ENCODE measurements at places on chromosomes 3 and 15. TPM values are rescaled to one million over a fixed set of nuclear protein-coding genes. Genes with fewer than 3 reads are reported as not detected.
A peak's percentile ranks its signal among the peaks of the same experiment; 100 is the strongest.

Gene AGBL1
- total RNA-seq = 0.76 TPM

Gene PLSCR2
- total RNA-seq = not detected

Gene GOLGA8S
- not detected for total RNA-seq

- H3K4me3 ChIP-seq = no peak overlapping the region
- no peak for DNase-seq
- no peaks in the 10 kb centered on the region for H3K36me3 ChIP-seq
- H3K27me3 ChIP-seq = no peaks in the 10 kb centered on the region
Observed at GRCh38 chr3:131110087-131110486, 83.4 kb downstream of the NEK11 start.

DNA sequence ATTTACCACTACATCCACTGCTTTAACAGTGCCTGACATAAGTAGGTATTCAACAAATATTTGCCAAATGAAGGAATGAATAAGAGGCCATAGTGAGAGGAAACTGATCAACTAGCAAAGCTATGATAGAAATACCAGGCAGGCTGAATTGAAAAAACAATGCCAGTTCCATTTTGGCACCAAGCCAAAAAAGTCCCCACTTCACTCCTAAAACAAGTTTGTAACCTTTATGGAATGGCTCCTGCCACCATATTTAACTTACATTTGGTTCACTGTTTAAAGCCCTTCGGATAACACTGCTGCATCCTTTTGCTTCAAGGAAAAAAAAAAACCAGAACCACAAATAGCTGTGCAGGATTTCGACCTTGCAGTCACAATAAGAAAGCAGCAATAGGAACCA is 166.1 kb downstream of the FRMD5 start:
- DNase-seq = no peak
- H3K27me3 ChIP-seq = no peaks in the 10 kb centered on the region
- H3K4me3 ChIP-seq = no peak overlapping the region
- peaks cover 14% of the 10 kb centered on the region for H3K4me1 ChIP-seq

DNA sequence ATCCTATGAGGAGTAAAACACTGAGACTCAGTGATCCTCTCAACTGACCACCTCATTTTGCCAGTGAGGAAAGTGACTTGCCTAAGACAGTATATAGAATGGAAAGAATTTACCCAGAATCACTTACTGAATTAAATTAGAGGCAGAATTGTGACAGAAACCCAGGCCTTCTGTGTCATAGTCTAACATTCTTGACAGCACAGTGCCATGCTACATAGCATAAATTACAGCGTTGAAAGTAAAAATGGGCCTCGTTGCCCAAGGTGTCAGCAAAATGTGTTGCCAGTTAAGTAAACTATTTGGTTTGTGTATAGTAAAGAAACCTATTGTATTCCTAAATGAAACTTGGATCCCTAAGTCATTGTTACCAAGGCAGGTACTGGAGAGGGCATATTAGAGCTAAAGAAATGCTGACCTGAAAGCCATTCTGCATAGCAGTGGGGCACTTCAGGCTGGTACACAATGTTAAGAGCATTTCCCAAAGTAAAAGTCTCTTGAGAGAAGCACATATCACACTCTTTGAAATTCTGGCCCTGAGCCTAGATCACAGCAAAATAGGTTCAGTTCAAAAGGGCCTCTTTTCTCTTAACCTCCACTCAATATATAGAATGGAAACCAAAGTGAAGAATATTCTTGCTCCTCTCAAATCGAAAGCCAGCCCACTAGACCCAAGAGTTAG is 53.8 kb downstream of the HMG20A start:
- H3K27ac ChIP-seq = peak overlapping the region; percentile 99
- H3K4me3 ChIP-seq = peak overlapping the region; percentile 53
- H3K4me1 ChIP-seq = peaks cover 48% of the 10 kb centered on the region

DNA sequence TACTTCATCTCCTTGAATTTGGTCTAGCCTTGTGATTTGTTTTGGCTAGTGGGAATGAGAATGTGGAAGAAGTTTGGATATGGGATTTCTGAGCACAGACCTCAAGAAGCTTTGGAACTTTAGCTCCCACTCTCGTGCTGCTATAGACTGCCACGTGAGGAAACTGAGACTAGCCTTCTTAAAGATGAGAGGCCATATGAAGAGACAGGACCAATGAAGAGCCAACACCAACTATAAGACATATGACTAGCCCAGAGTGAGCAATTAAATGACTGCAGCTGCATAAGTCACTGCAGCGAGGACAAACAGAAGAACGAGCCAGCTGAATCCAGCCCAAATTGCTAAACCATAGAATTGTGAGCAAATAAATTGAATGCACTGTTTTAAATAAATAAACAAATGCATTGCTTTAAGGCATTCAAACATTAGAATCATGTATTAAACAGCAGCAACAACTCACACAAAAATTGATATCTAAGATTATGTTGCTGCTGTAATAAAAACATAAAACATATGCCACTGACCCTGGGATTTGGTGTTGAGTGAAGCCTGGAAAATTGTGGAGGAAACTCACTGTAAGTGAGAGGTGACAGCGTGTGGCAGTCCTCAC is 15.7 kb upstream of the CNTN4 start:
- H3K4me1 ChIP-seq = no peaks in the 10 kb centered on the region
- no peaks in the 10 kb centered on the region for H3K36me3 ChIP-seq
- no peaks in the 10 kb centered on the region for H3K27me3 ChIP-seq
- H3K4me3 ChIP-seq = no peak overlapping the region
- no peak for DNase-seq

DNA sequence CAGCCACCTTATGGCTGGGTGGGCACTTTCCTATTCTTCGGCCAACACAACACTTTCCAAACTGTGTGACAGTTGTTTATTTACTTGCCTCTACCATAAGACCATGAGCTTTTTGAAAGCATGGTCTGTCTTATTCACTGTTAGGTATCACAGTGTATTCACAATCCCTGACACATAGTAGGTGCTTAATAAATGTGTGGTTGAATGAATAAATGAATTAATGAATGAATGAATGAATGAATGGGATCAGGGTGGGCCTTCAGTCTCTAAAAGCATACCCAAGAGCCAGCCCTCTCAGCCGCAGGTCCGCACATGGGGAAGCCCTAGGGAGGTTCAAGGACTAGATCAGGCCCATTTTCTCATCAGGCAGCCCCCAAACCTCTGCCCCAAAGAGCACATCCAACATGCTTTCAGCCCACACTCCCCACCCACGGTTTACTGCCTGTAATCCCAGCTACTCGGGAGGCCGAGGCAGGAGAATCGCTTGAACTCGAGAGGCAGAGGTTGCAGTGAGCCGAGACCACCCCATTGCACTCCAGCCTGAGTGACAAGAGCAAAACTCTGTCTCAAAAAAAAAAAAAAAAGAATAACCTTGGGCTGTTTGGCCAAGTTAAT is 95.9 kb downstream of the LIPC start:
- DNase-seq = no peak
- no peak overlapping the region for H3K4me3 ChIP-seq

DNA sequence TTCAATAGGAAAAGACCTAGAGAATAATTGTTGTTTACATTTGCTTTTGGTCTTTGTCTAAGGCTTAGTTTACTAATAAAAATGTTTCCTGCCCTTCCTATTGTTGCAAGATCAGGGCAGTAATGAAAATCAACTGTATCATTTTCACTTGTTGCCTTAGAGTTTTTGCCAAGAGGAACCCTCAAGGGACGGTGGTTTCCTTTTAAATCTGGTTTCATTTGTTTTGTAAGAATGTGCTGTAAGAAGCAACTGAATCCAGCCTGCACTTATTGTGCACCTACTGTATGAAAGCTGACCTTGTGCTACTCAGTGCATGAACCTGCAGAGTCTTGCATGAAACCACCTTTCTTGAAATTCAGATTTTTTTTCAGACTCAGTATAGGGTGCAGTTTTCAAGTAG is 5.3 kb downstream of the IGF1R start:
- DNase-seq = no peak
- H3K4me3 ChIP-seq = no peak overlapping the region
- H3K4me1 ChIP-seq = peaks cover 43% of the 10 kb centered on the region
- H3K27me3 ChIP-seq = peaks cover 6% of the 10 kb centered on the region

GRCh38 chr3:27454914-27455313 is 29.3 kb downstream of the SLC4A7 start:
- no peak overlapping the region for H3K27ac ChIP-seq
- no peak for DNase-seq
- no peaks in the 10 kb centered on the region for H3K27me3 ChIP-seq
- no peak overlapping the region for H3K4me3 ChIP-seq
- H3K4me1 ChIP-seq = peaks cover 2% of the 10 kb centered on the region
- no peaks in the 10 kb centered on the region for H3K36me3 ChIP-seq

GRCh38 chr3:187900993-187901755 is 155.9 kb upstream of the BCL6 start:
- no peaks in the 10 kb centered on the region for H3K27me3 ChIP-seq
- no peak overlapping the region for H3K4me3 ChIP-seq
- H3K4me1 ChIP-seq = no peaks in the 10 kb centered on the region
- H3K27ac ChIP-seq = no peak overlapping the region

- H3K4me3 ChIP-seq = no peak overlapping the region
- H3K4me1 ChIP-seq = no peaks in the 10 kb centered on the region
- peaks cover 14% of the 10 kb centered on the region for H3K36me3 ChIP-seq
- no peak overlapping the region for H3K27ac ChIP-seq
- H3K27me3 ChIP-seq = peaks cover 7% of the 10 kb centered on the region
Observed at GRCh38 chr3:129954514-129954913, 20.0 kb upstream of the TRH start.

GRCh38 chr3:53156368-53156834 is 4.6 kb upstream of the PRKCD start:
- H3K4me1 ChIP-seq = peaks cover 2% of the 10 kb centered on the region
- no peak overlapping the region for H3K4me3 ChIP-seq
- H3K36me3 ChIP-seq = no peaks in the 10 kb centered on the region
- no peak overlapping the region for H3K27ac ChIP-seq
- peaks cover 20% of the 10 kb centered on the region for H3K27me3 ChIP-seq

DNA sequence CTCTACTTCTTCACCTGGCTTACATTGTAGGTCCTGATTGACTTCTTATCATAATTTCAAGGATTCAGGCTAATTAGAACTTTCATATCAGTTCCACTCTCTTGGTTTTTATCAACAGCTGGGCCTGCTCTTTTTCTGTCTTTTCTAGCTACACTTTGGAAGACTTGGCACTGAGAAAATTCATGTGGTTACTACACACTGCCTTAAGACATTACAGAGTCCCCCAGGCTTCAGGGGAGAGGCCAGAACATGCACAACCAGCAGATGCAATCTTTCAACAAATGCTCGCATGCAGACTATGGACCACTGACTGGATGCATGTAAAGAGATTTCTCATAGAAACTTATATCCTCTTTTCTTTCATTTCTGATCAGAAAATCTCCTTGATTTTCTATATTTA is 423.5 kb downstream of the TUSC7 start:
- no peak overlapping the region for H3K4me3 ChIP-seq
- H3K4me1 ChIP-seq = no peaks in the 10 kb centered on the region
- no peak overlapping the region for H3K27ac ChIP-seq
- no peak for DNase-seq

GRCh38 chr15:73335026-73335425 is 33.7 kb downstream of the HCN4 start:
- peaks cover 14% of the 10 kb centered on the region for H3K4me1 ChIP-seq
- H3K27ac ChIP-seq = no peak overlapping the region
- H3K36me3 ChIP-seq = peaks cover 8% of the 10 kb centered on the region
- DNase-seq = peak; percentile 13
- no peak overlapping the region for H3K4me3 ChIP-seq

DNA sequence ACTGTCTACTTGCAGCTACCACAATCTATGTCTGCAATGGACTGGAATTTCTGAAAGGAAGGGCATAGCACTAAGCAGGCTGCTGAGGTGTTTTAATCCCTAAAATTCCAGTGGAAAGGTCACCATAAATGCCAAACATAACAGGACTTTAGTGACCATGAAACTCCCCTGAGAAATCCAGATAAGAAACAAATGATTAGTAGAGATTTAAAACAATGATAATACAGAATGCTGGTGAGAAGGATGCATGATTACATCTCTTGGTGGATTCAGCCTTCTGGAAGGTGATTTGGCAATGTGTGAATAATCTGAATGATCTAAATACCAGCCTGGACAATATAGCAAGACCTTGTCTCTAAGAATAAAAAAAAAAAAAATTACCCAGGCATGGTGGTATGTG is 475.0 kb upstream of the CBLB start:
- no peak for DNase-seq
- H3K4me3 ChIP-seq = no peak overlapping the region
- H3K4me1 ChIP-seq = peaks cover 45% of the 10 kb centered on the region

DNA sequence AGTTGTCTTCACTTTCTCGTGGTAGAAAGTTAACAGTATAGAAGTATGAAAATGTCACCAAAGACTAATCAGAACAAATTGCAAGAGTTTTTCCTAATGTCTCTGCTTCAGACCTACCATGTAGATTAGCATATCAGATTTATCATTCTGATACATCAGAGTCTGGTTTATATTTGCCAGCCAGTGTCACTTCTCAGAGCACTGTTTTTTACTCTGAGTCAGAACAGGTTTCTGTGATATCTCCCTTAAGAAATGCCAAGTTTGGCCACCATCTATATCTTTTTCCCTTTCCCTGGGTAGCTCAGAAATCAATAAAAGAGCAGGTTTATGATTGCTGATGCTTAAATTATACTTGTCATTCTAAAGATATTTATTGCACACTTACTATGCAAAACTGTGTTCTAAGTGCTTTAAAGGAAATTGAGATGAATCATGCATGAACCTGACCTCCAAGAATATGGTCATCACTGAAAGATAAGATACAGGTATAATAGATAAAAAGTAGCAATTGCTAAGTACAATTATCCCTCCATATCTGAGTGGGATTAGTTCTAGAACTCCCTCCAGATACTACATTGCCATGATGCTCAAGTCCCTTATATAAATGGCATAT is 672.7 kb upstream of the NAALADL2 start:
- H3K4me3 ChIP-seq = no peak overlapping the region
- no peaks in the 10 kb centered on the region for H3K27me3 ChIP-seq
- no peak overlapping the region for H3K27ac ChIP-seq
- H3K4me1 ChIP-seq = no peaks in the 10 kb centered on the region
- no peaks in the 10 kb centered on the region for H3K36me3 ChIP-seq

GRCh38 chr3:100107221-100107814 is 7.0 kb downstream of the FILIP1L start:
- no peaks in the 10 kb centered on the region for H3K27me3 ChIP-seq
- no peak overlapping the region for H3K27ac ChIP-seq
- no peak overlapping the region for H3K4me3 ChIP-seq
- DNase-seq = no peak
- no peaks in the 10 kb centered on the region for H3K4me1 ChIP-seq

All from glutamatergic neuron (in vitro differentiated cells).